Activated CD4-positive, alpha-beta T cell treated with anti-CD3 and anti-CD28 coated beads, Interleukin-2, amount 50 U/mL, for 48 hours (primary cell): ENCODE measurements at places on chromosomes 13 and 19.
A peak's percentile ranks its signal among the peaks of the same experiment; 100 is the strongest.

DNA sequence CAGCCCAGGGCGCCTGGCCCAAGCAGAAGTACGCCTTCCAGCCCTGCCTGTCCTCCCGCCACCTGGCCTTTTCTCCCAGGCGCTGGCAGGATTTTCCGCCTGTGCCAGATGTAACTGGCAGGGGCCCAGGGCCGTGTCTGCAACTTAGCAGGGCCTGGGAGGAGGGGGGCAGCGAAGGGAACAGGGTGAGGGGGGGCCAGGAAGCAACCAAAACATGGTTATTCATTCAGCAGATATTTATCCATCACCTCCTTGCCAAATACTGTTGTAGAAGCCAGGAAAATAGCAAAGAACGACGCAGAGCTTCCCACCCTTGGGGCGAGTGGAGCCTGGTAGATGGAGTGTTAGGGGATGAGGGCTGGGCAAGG lies 5.6 kb downstream of the TLE6 start:
- no peak for DNase-seq

DNA sequence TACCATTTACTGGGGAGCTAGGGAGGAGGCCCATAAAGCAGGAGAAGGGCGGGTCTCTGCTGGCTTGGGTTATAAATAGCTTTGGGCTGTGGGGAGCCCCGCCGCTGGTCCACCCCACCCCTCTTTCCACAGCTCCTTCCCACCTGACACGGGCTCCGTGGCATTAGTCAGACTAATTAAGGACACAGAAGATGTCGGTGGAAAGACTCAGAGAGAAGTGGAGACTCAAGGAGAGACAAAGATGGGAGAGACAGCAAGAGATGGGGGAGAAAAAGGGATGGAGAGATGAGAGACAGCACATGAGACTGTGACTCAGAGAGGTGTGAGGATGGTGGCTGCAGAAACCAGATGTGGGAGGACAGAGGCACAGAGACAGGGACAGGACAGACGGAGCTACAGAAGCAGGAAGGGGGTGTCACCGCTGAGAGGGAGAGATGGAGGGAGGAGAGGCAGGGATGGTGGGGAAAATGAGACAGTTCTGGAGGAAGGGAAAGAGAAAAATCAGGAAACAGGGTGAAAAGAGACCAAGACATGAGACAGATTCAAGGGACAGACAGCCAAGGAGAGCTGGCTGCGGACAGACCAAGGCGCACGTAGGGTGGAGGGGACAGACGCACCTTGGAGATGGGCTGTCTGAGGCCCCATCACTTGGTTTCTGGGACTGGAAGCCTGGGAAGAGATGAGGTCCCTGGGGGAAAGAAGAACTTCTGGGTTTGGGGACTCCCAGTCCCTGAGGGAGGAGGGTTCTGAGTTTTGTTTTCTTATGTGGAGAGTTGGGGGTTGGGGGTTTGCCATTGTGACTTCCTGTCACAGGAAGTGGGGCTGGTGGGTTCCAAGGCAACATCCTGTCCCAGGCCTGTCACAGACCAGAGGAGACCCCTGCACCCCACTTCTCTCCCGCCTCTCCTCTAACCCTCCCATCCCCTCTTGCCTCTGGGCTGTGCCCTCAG lies 4.1 kb downstream of the ARHGEF1 start:
- peak; percentile 73 for DNase-seq

DNA sequence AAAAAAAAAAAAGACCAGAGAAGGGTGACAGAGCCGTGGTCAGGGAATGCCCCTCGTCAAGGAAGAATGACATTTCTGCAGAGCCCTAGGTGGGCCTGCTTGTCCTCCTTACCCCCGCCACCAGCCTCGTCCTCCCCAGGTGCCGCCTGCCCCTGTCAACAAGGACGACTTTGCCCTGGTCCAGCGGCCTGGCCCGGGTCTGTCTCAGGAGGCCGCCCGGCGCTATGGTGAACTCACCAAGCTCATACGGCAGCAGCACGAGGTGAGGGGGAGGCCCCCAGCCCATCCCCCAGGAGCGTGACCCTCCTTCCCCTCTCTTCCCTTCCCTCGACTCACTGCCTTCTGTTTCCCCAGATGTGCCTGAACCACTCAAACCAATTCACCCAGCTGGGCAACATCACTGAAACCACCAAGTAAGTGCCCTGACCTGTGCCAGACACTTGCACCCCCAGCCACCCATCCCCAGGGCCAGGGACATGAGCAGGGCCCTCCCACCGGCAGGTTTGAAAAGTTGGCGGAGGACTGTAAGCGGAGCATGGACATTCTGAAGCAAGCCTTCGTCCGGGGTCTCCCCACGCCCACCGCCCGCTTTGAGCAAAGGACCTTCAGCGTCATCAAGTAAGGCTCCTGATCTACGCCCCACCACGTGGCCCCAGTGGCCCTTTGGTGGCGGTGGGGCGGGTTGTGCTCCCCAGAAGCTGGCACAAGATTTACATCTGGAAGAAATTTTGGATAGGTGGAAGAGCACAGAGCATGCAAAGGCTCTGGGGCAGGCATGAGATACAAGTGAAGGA lies 14.8 kb downstream of the PODNL1 start:
- DNase-seq = no peak

GRCh38 chr13:33227927-33228647 lies 57.5 kb downstream of the STARD13 start:
- no peak for DNase-seq

DNA sequence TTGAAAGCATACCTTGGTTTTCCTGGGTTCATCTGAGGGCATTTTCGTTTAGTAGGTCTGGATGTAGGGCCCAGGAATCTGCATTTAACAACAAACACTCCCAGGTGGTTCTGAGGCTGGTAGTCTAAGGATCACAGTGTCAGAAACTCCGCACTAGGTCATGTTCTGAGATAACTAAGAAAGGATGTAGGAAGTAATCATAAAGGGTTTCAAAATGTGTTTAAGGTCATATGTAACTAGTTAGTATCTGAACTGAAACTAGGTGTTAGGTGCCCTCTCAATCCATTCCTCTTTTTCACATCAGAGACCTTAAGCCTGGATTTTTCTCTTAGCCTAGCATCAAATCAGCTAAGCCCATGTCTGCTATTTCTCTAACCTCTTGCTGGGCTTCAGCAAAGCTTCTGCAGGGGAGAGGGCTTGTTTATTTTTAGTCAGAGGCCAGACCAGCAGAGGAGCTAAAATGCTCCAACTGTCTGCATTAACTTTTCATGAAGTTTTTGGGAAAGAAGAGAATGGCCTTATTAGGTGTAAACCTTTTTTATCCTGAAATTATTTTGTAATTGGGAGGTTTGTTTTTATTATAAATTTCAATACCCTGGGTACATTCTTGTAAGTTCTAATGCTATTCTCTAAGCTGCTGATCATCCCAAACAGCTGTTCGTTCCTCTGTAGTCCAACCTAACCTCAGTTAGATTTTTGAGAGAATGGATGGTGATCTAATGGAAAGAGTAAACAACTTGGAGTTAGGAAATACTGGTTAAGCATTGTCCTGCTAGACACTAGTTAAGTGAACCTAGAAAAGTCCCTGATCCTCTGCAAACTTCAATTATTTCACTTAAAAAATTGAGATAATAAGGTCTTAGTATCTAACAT lies 262.8 kb upstream of the RFC3 start:
- DNase-seq = no peak

- no peak for DNase-seq
Measured at GRCh38 chr13:43846496-43847158, 32.9 kb downstream of the CCDC122 start.

- no peak for DNase-seq
Measured at GRCh38 chr13:96581741-96582140, 412.5 kb downstream of the OXGR1 start.

DNA sequence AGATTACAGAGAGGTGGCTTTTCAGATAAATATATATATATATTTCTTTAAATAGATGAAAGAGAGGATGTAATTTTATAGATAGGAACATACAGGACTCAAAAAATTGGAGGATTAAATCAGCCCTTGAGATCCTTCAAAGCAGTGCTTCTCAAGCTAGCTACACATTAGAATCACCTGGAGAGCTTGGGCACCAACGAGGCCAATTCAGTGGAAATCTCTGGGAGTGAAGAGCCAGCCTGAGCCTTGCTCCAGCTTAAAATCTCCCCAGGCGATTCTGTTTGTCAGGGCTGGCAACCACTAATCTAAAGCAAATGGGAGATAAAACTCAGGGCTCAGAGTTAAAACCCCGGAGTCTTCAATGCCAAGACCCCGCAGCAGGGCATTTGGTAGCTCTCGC lies 15.0 kb upstream of the CLN5 start:
- no peak for DNase-seq

DNA sequence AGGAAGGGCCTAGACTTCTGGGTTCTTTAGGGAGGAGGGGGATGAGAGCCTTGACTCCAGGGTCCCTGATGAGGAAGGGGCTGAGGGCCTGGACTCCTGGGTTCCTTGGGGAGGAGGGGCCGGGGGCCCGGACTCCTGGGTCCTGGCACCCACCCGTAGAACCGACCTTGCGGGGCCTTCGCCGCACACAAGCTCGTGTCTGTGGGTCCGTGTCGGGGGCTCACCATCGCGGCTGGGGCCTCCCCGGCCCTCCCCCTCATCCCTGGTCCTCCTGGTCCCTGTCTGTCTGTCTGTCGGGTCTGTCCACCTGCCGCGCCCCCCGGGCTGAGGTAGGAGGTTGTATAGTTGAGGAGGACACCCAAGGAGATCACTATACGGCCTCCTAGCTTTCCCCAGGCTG lies 662 bp upstream of the SPACA6 start:
- no peak for DNase-seq

GRCh38 chr13:70666883-70667556 lies 558.8 kb upstream of the KLHL1 start:
- DNase-seq = no peak

DNA sequence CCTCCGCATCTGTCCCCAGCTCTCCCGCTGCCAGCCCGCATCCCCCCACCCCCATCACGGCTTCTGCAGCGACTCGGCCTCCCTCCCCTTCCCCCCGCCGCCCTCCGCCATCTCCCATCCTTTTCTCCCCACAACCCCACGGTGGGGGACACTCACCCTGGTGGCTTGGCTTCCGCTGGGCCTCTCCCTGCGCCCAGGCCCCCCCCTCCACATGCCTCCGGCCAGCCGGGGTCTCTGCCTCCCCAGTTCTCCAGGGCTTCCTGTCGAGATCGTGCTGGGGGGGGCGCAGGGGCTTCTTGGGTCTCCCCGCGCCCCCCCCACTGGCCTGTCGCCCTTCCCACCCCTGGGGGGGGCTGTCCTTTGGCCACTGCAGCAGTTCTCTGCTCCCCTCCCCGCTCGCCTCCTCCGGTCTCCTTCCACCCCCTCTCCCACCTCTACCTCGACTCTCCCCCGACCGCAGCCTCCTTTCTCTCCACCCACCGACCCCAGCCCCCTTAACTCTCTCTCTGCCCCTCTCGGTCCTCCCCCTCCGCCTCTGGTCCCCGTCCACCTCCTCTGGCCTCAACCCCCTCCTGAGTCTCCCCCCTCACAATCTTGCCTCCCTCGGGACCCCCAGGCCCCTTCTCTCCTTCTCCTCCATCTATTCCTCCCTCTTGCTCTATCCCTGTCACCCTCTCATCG lies 17.1 kb downstream of the LRRC4B start:
- DNase-seq = no peak

- peak; percentile 41 for DNase-seq
Measured at GRCh38 chr19:52778811-52779210, 7.8 kb downstream of the ZNF600 start.

- peak; percentile 64 for DNase-seq
Measured at GRCh38 chr19:19385896-19386869, 19.3 kb upstream of the GATAD2A start.

- DNase-seq = no peak
Measured at GRCh38 chr13:75430436-75431209, 51.3 kb downstream of the TBC1D4 start.

DNA sequence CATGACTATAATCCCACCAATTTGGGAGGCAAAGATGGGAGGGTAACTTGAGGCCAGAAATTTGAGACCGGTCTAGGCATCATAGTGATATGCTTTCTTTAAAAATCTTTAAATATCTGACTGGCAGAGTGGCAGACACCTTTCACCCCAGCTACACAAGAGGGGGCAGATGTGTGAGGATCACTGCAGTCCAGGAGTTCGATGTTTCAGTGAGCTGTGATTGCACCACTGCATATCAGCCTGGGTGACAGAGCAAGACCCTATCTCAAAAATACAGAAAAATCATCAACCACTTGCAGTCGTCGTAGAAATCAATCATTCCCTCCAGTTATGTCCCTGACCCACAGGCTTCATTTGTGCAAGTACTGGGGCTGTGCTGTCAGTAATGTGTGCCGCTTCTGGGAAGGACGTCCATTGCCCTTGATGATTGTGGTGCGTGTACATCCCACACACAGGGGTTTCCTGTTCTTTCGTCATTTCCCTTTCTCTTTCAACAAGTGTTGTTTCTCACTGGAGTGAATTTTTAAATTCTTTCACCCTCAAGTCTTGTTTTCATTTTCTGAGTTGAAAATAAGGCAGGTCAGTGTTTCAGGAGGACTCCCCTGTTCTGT lies 1.4 kb downstream of the LGALS14 start:
- DNase-seq = peak; percentile 37

DNA sequence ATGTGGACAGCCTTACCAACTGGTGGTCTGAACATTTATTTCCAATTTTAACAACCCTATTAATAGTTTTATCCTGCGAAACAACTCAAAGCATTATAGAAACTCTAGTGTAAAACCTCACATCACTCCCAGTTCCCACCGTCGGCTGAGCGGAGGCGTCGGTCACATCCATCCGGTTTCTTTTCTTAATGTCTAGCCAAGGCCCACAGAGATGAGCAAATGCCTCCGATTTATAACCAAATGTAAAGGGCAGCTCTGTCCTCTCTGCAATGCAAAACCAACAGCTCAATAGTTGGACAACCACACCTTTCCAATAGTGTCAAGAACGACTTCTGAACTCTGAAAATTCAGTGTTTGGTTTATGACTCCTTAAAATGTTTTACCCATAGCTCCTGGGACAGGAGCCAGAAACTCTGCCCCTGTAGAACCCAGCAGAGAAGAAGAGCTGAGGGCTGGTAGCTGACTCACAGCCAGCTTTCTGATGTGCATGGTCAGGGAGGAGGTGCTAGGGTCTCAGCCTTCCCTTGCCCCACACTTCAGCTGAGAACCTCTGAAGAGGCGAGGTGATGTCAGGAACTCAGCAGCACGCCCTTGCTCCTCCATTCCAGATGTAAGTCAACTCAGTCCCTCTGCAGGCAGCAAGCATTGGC lies 90.2 kb upstream of the UQCRFS1 start:
- no peak for DNase-seq

GRCh38 chr13:31950111-31950815 lies 81.3 kb upstream of the FRY start:
- no peak for DNase-seq

- DNase-seq = no peak
Measured at GRCh38 chr19:16649734-16650133, 10.2 kb downstream of the SMIM7 start.

- DNase-seq = peak; percentile 69
Measured at GRCh38 chr19:53865918-53866864, 1.5 kb upstream of the MYADM start.
